ENCODE measurements at places on chromosomes 2 and 18.

DNA sequence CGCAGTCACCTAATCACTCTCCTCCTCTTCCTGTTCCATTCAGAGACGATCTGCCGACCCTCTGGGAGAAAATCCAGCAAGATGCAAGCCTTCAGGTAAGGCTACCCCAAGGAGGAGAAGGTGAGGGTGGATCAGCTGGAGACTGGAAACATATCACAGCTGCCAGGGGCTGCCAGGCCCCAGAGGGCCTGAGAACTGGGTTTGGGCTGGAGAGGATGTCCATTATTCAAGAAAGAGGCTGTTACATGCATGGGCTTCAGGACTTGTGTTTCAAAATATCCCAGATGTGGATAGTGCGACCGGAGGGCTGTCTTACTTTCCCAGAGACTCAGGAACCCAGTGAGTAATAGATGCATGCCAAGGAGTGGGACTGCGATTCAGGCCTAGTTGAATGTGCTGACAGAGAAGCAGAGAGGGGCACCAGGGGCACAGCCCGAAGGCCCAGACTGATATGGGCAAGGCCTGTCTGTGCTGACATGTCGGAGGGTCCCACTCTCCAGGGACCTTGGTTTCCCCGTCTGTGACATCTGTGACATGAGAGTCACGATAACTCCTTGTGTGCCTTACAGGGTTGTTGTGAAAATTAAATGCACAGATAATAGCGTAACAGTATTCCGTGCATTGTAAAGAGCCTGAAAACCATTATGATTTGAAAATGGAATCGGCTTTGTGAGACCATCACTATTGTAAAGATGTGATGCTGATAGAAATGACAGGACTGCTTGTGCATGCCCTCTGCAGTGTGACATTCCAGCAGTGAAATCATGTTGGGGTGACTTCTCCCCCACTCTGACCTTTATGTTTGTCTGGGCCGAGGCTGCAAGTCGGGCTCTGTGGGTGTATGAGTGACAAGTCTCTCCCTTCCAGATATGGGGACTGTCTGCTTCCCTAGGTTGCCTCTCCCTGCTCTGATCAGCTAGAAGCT, 510 bp downstream of the IL1RN start:
- no peaks in the 10 kb centered on the region for H3K36me3 ChIP-seq
- H3K4me1 ChIP-seq, result peaks cover 7% of the 10 kb centered on the region
- H3K27ac ChIP-seq, result no peak overlapping the region
- no peak overlapping the region for H3K4me3 ChIP-seq

GRCh38 chr2:36892805-36893204, 73.5 kb downstream of the STRN start:
- H3K36me3 ChIP-seq, result peaks cover 16% of the 10 kb centered on the region
- no peak overlapping the region for H3K27ac ChIP-seq
- no peak for DNase-seq
- no peak overlapping the region for H3K4me3 ChIP-seq

GRCh38 chr2:59041139-59041538, 800.0 kb upstream of the FANCL start:
- H3K36me3 ChIP-seq, result no peaks in the 10 kb centered on the region
- no peak overlapping the region for H3K4me3 ChIP-seq
- DNase-seq, result no peak
- no peaks in the 10 kb centered on the region for H3K27me3 ChIP-seq
- H3K27ac ChIP-seq, result no peak overlapping the region

GRCh38 chr18:417495-417894, 83.0 kb downstream of the COLEC12 start:
- no peak overlapping the region for H3K27ac ChIP-seq
- H3K27me3 ChIP-seq, result no peaks in the 10 kb centered on the region
- H3K36me3 ChIP-seq, result no peaks in the 10 kb centered on the region
- peaks cover 12% of the 10 kb centered on the region for H3K4me1 ChIP-seq
- H3K4me3 ChIP-seq, result no peak overlapping the region

DNA sequence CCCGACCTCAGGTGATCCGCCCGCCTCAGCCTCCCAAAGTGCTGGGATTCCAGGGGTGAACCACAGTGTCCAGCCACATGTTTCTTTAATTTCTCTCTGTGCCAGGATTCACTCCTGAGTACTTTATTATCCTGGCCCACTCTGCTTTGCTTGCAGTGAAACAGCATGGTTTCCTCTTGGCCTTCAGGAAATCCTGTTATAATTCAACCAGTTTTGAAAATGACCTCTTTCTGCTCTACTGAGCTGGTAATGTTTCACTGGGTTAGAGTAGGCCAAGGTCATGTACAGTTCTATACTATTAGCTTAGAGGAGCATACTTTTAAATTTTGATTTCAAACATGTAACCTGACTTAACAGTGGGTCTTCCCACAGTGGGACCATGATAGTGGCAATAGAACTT, 90.6 kb upstream of the PELI1 start:
- no peaks in the 10 kb centered on the region for H3K4me1 ChIP-seq
- no peak overlapping the region for H3K4me3 ChIP-seq
- H3K27me3 ChIP-seq, result no peaks in the 10 kb centered on the region
- no peak for DNase-seq
- no peaks in the 10 kb centered on the region for H3K36me3 ChIP-seq
- no peak overlapping the region for H3K27ac ChIP-seq

- H3K27ac ChIP-seq, result no peak overlapping the region
- no peak for DNase-seq
- H3K27me3 ChIP-seq, result peaks cover 3% of the 10 kb centered on the region
- no peaks in the 10 kb centered on the region for H3K4me1 ChIP-seq
- H3K36me3 ChIP-seq, result no peaks in the 10 kb centered on the region
- H3K4me3 ChIP-seq, result no peak overlapping the region
Observed at GRCh38 chr18:78937166-78937565, 42.5 kb upstream of the SALL3 start.

- H3K36me3 ChIP-seq, result peaks cover 81% of the 10 kb centered on the region
- no peaks in the 10 kb centered on the region for H3K4me1 ChIP-seq
- H3K27me3 ChIP-seq, result no peaks in the 10 kb centered on the region
- no peak overlapping the region for H3K4me3 ChIP-seq
Observed at GRCh38 chr2:101026253-101026701, 24.2 kb downstream of the RPL31 start.

DNA sequence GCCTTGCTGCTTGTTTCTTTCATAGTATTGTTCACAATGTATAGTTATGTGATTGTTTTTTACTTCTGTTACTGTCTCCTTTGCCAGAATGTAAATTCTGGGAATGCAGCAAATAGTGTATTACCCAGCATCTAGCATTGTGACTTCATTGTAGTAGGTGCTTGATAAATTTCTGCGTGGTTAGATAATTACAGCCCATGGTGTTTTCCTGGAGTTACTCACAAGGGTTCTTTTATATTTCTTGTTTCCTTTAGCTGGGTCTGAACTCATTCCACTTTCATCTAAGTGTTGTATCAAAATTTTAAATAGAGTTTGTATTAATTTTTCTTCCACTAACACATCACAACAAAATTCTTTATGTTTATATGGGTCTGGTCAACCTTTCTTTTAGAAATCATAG, 132.6 kb downstream of the MAP4K4 start:
- no peaks in the 10 kb centered on the region for H3K27me3 ChIP-seq
- DNase-seq, result no peak
- peaks cover 84% of the 10 kb centered on the region for H3K36me3 ChIP-seq
- no peak overlapping the region for H3K4me3 ChIP-seq
- peak overlapping the region; percentile 23 for H3K27ac ChIP-seq

GRCh38 chr2:205972113-205972512, 113.9 kb downstream of the INO80D start:
- no peaks in the 10 kb centered on the region for H3K36me3 ChIP-seq
- no peak for DNase-seq
- no peak overlapping the region for H3K4me3 ChIP-seq
- H3K27me3 ChIP-seq, result no peaks in the 10 kb centered on the region

GRCh38 chr2:85178980-85179411, 45.8 kb downstream of the TCF7L1 start:
- no peaks in the 10 kb centered on the region for H3K4me1 ChIP-seq
- DNase-seq, result no peak
- H3K4me3 ChIP-seq, result no peak overlapping the region
- no peaks in the 10 kb centered on the region for H3K36me3 ChIP-seq

GRCh38 chr2:69181806-69182427, 168.9 kb downstream of the ANTXR1 start:
- H3K4me1 ChIP-seq, result peaks cover 13% of the 10 kb centered on the region
- no peak for DNase-seq
- peaks cover 22% of the 10 kb centered on the region for H3K36me3 ChIP-seq
- no peaks in the 10 kb centered on the region for H3K27me3 ChIP-seq
- no peak overlapping the region for H3K27ac ChIP-seq

- H3K4me3 ChIP-seq, result peak overlapping the region; percentile 88
- DNase-seq, result no peak
- no peaks in the 10 kb centered on the region for H3K27me3 ChIP-seq
- H3K36me3 ChIP-seq, result no peaks in the 10 kb centered on the region
- H3K27ac ChIP-seq, result peak overlapping the region; percentile 83
Observed at GRCh38 chr2:38602136-38602731, 494 bp downstream of the HNRNPLL start.

DNA sequence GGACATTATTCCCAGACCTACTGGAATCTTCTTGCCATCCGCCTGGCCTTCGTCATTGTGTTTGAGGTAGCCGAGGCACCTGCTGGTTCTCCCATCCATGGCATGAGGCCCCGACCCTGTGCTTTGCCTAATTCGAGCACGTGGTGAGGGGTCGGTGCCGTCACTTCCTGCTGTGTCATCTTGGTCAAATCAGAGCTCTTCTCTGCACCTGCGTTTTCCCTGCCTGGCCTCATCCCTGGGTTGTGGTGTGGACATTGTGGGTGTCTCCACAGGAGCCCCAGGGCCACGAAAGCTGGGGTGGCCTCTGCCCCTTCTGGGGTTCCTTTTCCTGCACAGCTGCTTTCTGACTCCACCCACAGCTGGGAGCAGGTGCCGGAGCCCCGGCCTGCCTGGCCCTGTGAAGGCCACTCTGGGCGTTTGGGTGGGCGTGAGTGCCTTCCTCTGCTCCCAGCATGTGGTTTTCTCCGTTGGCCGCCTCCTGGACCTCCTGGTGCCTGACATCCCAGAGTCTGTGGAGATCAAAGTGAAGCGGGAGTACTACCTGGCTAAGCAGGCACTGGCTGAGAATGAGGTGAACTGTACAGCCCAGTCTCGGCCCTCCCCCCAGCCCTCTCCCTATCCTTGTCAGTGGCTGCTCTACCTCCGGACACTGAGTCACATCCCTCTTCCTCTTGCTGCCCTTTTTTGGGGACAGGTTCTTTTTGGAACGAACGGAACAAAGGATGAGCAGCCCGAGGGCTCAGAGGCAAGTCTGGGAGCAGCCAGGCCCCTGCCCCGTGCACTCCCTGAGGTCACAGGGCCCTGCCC, 34.9 kb downstream of the ANO7 start:
- H3K27me3 ChIP-seq, result no peaks in the 10 kb centered on the region
- H3K27ac ChIP-seq, result peak overlapping the region; percentile 50
- peak; percentile 52 for DNase-seq
- H3K4me3 ChIP-seq, result no peak overlapping the region

- peaks cover 8% of the 10 kb centered on the region for H3K4me1 ChIP-seq
- H3K36me3 ChIP-seq, result no peaks in the 10 kb centered on the region
- H3K27me3 ChIP-seq, result no peaks in the 10 kb centered on the region
Observed at GRCh38 chr2:216018709-216019108, 5.4 kb upstream of the MREG start.

DNA sequence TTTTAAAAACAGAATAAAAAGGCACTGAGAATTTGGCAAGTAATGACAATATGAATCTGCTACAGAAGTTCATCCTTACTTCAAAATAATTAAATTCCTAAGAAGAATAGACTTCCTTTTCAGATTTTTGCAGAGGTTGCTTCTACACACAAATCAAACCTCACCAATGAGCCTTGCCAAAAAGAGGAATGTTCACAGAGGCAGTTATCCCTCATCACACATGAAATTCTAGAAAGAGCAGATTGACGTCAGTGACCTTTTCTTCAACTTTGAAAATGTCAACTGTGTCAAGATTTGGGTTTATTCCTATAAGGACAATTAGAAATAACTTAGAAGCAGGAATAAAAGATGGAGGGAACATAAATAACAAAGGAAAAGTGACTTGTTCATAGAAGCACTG, 64.6 kb downstream of the MBD2 start:
- H3K4me1 ChIP-seq, result peaks cover 25% of the 10 kb centered on the region
- H3K4me3 ChIP-seq, result no peak overlapping the region
- DNase-seq, result no peak
- H3K27ac ChIP-seq, result peak overlapping the region; percentile 53
- peaks cover 91% of the 10 kb centered on the region for H3K36me3 ChIP-seq

GRCh38 chr2:181753686-181754085, 73.4 kb upstream of the NEUROD1 start:
- no peaks in the 10 kb centered on the region for H3K27me3 ChIP-seq
- H3K4me3 ChIP-seq, result no peak overlapping the region
- no peaks in the 10 kb centered on the region for H3K36me3 ChIP-seq

DNA sequence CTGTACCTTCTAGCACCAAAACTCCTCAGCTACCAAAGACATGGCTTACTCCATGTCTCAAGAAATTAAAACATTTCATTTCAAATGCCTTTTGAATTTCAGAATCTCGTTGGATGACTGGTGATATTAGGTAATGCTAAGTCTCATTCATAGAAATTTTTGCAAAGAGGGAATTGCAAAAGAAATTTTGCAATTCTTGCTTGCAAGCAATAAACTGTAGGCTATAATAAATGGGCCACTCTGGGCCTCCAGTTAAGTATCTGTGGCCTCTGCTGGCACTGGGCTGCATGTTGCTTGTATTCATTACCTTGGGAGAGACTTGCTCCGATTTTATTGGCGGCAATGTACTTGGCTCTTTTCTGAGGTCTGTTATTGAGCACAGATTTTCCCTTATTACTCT, 2.8 kb upstream of the LCLAT1 start:
- H3K4me1 ChIP-seq, result no peaks in the 10 kb centered on the region
- no peaks in the 10 kb centered on the region for H3K36me3 ChIP-seq
- no peaks in the 10 kb centered on the region for H3K27me3 ChIP-seq
- H3K4me3 ChIP-seq, result no peak overlapping the region

GRCh38 chr18:2192562-2192961, 378.7 kb downstream of the METTL4 start:
- H3K36me3 ChIP-seq, result no peaks in the 10 kb centered on the region
- no peaks in the 10 kb centered on the region for H3K27me3 ChIP-seq
- H3K4me3 ChIP-seq, result no peak overlapping the region
- H3K27ac ChIP-seq, result no peak overlapping the region
- peaks cover 2% of the 10 kb centered on the region for H3K4me1 ChIP-seq

Measured in RWPE2 (cell line).